Stimulated activated CD4-positive, alpha-beta T cell treated with anti-CD3 and anti-CD28 coated beads, Interleukin-4, amount 100 ng/mL, for 24 hours (primary cell): ENCODE measurements at places on chromosomes 4 and X.

DNA sequence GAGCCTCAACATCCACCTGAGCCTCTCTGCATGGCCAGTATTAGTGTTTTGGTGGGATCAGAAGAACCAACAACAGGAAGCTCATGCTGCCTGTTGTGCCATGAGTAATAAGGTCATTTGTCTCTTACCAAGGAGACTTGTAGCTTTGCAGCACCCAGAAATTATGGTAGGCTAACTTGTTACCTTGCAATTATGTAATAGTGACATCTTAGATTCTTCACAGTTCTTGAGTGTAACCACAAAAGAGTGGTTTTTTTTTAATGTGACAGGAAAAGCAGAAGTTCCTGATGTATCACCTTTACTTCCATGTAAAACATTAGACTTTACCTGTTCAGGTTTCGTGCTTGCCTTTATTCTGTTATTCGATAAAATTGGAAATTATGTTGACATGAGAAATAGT lies 263.9 kb upstream of the CXXC4 start:
- no peak for DNase-seq

DNA sequence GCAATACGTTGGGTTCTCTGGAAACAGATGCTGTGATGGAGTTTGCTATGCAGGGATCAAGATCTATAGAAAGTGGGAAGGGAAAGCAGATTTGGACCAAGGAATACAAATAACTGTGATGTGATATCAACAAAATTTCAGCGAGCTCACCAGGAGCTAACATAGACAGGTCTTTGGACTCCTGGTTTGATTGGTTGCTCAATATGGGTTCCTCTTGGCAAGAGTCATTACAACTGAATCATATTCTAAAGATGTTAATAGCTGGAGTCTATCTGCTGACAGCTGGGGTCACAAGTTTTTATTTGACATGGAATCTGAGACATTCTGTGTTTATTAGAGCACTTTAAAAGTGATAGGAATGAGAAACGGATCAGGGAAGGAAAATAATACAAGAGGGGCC lies 637.6 kb upstream of the GNPDA2 start:
- DNase-seq = no peak

GRCh38 chr4:124953061-124953460 lies 240.5 kb upstream of the ANKRD50 start:
- no peak for DNase-seq

DNA sequence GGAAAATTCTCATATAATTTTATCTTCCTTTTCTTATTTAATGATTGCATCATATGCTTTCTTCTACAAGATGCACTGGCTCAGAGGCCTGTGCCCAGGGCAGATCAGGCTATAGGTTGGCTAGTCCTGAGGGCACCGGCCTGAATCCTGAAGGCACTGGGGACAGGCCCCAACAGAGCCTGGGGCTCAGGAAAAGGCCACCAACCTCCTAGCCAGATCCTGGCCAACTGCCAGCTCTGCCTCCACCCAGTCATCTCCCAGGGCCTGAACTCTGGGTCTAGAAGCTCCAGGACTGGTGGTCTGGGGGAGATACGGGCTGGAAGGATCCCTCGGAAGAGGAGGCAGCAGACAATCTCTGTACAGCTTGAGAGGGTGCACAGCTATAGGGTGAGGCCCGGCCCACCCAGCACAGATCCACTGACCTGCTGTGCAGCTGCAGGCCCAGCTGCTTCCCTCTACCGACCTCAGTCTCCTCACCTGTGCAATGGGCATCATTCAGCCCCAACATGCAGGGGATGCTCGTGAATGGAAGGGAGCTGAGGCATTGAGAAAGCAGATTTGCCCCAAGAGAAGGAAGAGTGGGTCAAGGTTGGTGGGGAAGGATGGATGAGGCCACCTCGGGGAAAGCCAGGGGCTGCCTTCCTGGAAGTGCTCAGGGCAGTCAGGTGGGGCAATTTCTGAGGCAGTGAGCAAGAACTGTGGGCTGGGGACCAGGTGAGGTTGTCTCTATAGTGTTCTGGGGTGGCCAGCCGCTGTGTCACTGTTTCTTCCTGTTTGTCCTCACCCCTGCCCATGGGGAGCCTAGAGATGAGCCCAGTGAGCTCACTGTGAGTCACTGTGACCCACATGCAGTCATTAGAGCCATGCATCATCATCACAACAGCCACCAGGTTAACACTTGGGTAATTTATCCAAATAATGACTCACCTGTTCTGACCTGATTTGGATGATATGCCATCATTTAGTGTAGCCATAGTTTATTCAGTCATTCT lies 22.4 kb upstream of the XAGE2 start:
- DNase-seq = peak; percentile 22

- no peak for DNase-seq
Measured at GRCh38 chrX:154828016-154828408, 6.5 kb downstream of the SMIM9 start.

GRCh38 chr4:26354491-26354890 lies 33.7 kb downstream of the RBPJ start:
- DNase-seq = no peak

DNA sequence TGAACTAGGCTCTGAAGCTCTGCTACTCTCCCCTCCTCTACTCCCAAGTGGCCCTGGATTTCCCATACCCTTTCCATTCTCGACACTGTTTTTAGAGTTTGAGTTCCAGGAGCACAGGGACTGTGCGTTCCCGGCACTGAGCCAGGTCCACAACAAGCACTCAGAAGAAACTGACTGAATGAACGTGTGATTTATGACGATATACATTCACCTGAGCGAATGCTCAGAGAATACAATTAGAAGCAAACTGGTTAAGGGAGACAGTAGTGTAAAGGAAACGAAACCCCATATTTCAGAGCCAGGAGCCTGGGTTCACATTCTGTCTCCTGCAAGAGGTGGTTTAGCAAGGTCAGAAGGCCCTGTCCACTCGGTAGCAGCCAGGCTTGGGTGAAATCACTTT lies 1.4 kb upstream of the KIAA0232 start:
- DNase-seq = no peak

GRCh38 chr4:158850800-158851644 lies 82.2 kb downstream of the FNIP2 start:
- no peak for DNase-seq

GRCh38 chrX:40096395-40097091 lies 1.2 kb downstream of the BCOR start:
- peak; percentile 71 for DNase-seq

- DNase-seq = no peak
Measured at GRCh38 chrX:87805829-87806490, 288.4 kb downstream of the KLHL4 start.

DNA sequence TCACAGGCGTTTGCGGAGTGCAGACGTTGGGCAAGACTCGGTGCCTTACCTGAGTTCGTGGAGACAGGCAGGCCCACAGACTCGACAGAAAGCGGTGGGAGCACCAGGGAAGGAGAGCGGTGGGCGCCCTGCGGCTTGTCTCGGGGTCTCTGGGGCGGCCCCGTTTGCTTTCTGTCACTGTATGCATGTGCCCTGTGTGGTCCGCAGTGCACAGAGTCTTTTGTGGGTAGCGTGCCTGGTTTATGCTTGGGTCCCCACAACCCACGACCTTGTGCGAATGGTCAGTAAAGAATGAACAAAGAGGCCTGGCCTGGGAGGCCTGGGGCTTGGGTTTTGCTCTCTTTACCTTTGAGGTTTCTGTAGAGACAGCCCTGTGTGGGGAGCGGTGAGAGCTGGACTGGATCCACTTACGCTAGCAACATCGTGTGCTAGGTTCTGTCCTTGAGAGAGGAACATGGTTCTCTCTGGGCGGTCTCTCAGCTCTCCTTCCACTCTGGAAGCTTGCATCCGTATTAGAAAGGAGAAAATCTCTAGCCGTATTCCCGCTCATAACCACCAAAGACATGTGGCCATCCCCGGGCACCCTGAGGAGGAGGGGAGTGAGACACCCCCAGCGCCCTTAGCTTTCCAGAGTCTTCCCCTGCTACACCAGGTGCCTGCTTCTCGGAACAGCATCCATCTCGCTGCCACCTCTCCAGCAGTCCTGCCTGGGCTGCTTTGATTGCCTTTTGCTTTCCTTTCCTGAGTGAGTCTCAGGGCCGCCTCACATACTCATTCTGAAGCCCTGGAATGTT lies 1.2 kb downstream of the TADA2B start:
- no peak for DNase-seq
